Non-pigmented ciliary epithelial cell (primary cell): ENCODE measurements at places on chromosomes 11 and 22.

GRCh38 chr11:128931668-128932067 is 11.0 kb downstream of the TP53AIP1 start:
- no peak for DNase-seq

- no peak for DNase-seq
These were observed 10.6 kb upstream of the CDC42EP1 start for GRCh38 chr22:37549704-37550059.

GRCh38 chr22:49290711-49291110 is 537.0 kb downstream of the BRD1 start:
- DNase-seq, result no peak

- no peak for DNase-seq
These were observed 1.6 kb downstream of the NFAM1 start for GRCh38 chr22:42430528-42431125.

GRCh38 chr22:32622004-32622743 is 147.6 kb downstream of the FBXO7 start:
- DNase-seq, result peak; percentile 70

GRCh38 chr11:125141686-125142535 is 22.6 kb upstream of the PKNOX2 start:
- DNase-seq, result no peak
